Astrocyte of the cerebellum (primary cell): ENCODE measurements at places on chromosomes 6 and 20.

- no peak for DNase-seq
Measured at GRCh38 chr20:55928266-55928665, 77.1 kb downstream of the CBLN4 start.

DNA sequence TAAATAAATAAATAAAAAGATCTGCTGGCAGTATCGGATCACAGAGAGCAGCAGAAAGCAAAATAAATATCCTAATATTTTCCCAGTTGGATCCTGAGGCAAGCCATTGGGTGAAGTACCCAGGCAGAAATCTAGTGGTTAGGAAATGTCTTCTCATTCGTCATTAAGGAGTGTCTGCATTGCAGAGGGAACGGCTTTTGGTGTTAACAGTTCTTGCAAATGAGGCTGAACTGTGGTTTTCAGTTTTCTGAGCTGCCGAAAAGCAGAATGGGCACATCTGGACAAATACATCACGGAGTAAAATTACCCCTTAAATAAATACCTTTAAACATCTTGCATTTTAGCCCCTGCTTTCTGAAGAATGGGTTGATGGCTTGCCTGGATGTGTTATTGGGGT, 82.3 kb upstream of the MPC1 start:
- DNase-seq: no peak

GRCh38 chr6:158087224-158087867, 80.7 kb downstream of the SERAC1 start:
- no peak for DNase-seq

- DNase-seq: no peak
Measured at GRCh38 chr6:129567374-129567773, 142.6 kb downstream of the ARHGAP18 start.

GRCh38 chr6:79070206-79070825, 7.7 kb downstream of the PHIP start:
- DNase-seq: no peak

DNA sequence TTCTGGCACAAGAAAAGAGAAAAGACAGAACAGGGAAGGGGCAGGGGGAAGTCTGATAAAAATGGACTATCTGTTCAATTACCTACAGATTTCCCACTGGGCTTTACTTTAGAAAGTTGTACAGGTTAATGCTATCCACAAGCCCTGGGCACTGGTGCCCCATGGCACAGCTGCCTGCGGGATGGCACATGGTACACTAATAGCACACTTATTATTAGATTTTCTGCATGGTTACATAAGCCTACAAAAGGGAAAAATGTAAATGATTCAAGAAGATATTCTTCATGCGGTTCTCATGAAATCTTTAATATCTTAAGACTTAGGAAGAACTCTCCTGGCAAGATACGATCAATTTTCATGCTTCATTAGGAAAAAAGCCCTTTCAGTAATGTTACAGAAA, 137.5 kb downstream of the GMPR start:
- DNase-seq: no peak

DNA sequence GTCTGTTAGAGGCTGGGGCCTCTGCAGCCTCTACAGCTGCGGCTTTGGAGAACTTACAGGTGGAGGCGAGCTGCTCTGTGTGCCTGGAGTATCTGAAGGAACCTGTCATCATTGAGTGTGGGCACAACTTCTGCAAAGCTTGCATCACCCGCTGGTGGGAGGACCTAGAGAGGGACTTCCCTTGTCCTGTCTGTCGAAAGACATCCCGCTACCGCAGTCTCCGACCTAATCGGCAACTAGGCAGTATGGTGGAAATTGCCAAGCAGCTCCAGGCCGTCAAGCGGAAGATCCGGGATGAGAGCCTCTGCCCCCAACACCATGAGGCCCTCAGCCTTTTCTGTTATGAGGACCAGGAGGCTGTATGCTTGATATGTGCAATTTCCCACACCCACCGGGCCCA, 2.6 kb downstream of the TRIM39 start:
- DNase-seq: no peak

- peak; percentile 53 for DNase-seq
Measured at GRCh38 chr20:31841928-31842327, 3.5 kb downstream of the FOXS1 start.

GRCh38 chr6:133610227-133610840, 278.6 kb upstream of the TCF21 start:
- DNase-seq: no peak

DNA sequence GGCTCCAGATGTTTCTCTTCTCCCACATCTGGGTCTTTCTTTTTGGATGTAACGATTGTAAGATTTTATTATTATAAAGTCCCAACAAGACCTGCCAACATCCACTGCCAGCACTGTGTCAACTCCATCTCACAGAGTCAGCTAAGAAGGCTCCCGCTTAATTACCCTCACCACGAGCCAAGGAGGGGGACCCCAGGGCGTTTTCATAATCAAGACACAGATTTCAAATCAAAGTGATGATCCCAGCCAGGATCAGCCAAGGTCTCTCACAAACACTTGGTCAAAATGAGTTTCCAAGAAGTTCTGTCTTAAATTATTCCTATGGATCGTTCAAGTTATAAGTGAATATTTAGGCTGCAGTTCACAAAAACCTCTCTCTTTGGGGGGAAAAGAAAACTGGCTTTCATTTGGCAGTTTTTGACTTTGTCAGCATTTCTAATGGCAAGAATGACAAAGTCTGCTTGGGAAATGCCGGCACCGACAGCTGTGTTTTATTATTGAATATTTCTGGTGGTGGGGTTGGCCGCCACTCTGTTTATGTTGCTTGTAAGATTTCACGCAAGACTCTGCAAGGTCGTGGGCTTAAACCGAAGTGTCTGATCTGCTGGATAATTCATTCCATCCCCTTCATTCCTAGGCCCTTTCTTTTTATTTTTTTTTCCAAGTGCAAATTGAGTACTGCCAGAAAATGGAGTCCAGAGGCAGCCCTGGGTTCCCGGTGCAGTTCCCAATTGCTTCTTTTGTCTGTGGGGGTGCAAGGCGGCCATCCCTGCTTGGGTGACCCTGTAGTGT, 170.2 kb upstream of the PMEPA1 start:
- peak; percentile 66 for DNase-seq

- DNase-seq: peak; percentile 47
Measured at GRCh38 chr6:18997375-18997826, 610.3 kb downstream of the RNF144B start.

- no peak for DNase-seq
Measured at GRCh38 chr6:49551078-49551865, 804 bp downstream of the C6orf141 start.

- no peak for DNase-seq
Measured at GRCh38 chr6:45981046-45981445, 34.6 kb downstream of the CLIC5 start.

DNA sequence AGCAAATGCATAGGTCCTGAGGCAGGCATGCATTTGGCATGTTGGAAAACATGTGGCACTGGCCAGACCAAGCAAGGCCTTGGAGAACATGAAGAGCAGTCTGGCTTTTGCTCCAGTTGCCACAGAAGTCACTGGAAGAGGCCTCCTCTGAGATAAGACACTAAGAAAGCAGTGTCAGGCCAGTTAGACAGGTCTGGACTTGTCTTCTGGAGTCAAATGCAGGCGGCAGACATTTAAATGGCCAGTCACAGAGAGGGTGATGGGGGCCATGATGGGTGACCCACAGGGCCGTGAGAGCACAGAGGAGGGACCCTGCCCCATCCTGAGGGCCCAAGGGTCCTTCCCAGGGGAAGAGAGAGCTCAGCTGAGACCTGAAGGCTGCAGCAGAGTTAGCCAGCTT, 26.7 kb upstream of the ADA start:
- DNase-seq: no peak

DNA sequence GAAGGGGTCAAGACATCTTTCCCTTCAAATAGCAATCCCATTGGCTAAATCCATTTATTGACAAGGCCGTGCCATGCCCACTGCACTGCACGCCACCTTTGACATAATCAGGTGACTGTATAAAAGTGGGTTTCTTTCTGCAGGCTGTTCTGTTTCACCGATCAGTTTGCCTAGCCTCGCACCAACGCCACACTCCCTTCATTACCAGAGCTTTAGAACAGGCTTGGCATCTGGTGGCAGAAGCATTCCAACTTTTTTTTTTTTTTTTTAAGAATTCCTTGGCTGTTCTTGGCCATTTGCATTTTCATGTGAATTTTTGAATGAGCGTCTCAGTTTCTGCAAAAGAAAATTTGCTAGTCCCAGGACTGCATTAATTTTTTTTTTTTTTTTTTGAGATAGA, 78.1 kb downstream of the PPP1R3G start:
- DNase-seq: no peak

DNA sequence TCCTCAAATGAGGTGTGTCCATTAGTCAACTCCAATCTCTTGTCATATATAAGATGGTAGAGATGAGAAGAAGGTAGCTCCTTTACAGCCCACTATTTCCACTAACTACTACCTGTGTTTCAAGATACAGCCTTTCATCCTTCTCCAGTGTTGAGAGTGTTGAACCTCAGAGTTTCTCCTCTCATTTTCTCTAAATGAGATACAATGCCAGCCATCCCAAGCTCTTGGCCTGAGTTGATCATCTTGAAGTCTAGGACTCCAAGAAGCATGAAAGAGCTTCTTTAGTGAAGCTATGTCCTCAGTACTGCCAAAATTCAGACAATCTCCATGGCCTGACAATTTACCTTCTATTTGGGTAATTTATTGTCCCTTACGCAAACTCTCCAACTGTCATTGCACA, 548 bp upstream of the HLA-DRA start:
- DNase-seq: no peak

DNA sequence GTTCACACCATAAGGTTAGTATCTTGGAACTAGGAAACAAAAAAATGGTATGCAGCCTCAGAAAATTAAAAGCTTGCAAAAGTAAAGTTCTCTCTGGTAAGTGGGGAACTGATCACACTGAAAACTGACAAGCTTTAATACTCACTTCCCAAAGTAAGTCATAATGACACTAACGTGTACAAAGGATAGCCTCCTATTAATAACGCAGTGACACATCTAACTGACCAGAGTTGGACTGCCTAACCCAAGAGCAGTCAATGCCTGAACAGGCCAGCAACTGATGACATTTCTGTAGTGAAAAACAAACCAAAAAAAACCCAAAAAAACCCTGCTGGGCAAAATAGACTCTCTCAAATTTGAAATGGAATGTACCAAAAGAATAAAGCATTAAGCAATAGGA, 30.7 kb downstream of the CHD6 start:
- DNase-seq: no peak

DNA sequence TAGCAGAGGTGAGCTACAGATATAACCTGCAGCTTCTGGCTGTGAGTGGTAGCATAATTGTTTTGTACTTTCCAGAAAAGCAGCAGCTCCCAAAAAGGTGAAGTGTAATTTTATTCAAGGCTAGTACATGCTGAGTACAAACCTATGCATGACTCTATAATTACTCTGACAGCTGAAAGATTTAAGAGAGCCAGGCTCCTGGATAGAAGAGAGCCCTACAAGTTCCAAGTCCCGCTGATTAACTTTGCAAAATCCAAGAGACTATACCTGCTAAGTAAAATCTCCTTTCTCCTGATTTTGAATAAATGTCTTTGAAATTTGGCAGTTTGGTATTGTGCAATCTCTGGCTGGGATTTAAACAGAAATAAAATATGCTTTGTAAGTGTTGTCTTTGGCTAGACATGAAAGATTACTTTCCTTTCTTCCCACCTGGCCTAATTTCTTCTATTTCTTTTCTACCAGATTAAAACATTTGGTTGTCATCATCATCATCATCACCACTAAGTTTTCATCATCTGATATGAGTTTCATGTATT, 79.5 kb downstream of the CTNNBL1 start:
- DNase-seq: no peak

- DNase-seq: no peak
Measured at GRCh38 chr6:17741507-17741906, 34.8 kb upstream of the NUP153 start.

DNA sequence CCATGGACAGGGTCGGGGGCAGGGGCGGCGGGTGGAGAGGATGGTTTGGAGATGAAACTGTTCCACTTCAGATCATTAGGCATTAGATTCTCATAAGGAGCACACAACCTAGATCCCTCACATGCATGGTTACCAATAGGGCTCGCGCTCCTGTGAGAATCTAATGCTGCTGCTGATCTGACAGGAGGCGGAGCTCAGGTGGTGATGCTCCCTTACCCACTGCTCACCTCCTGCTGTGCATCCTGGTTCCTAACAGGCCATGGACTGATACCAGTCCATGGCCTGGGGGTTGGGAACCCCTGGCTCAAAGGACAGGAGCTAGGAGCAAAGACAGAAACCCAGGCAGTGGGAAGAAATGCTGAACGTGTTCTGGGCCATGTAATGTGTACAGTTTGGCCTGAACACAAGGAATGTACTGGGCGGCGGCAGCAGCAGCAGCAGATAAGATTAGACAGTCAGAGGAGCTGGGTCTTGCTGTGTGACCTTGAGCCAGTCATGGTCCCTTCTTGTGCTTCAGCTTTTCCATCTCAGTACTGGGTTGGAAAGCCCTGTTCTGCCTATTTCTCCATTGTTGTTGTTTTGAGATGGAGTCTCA, 4.7 kb upstream of the SPAG4 start:
- DNase-seq: no peak

- DNase-seq: no peak
Measured at GRCh38 chr6:52213127-52213526, 27.0 kb downstream of the IL17A start.

DNA sequence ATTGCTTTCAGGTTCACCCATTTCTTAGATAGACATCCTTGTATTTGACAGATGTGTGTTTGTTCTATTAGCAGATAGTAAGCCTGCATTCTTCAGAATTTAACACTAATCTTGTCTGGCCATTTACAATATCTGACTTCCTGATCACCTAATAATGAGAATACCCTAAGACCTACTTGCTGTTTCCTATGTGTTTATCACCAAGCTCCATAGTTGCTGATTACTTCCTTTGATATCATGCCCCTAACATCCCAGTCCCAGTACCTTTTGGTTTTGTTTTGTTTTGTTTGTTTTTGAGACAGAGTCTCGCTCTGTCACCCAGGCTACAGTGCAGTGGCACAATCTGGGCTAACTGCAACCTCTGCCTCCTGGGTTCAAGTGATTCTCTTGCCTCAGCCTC, 143.6 kb upstream of the DST start:
- DNase-seq: no peak

DNA sequence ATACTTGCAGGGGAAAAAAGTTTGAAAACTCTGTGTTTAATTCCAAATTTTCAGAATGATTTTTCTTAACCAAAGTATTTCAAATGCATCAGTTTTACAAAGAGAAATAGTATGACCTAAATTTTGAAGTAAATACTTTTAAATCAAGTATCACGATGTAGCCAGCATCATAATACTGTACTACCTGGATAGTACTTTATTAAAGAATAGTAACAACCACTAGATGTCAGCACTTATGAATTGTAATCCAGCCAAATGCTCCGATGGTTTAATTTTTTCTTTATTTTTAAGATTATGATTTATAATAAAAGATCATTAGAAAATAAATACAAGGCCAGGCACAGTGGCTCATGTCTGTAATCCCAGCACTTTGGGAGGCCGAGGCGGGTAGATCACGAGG, 37.2 kb upstream of the HACE1 start:
- DNase-seq: no peak

GRCh38 chr6:121439926-121440325, 4.5 kb downstream of the GJA1 start:
- no peak for DNase-seq
